Activated CD8-positive, alpha-beta memory T cell treated with anti-CD3 and anti-CD28 coated beads, Interleukin-2, amount 10 ng/mL, durations not matched to agents 7 days and 5 days (primary cell): ENCODE measurements at places on chromosomes 12 and 14. TPM values are rescaled to one million over a fixed set of nuclear protein-coding genes. Genes with fewer than 3 reads are reported as not detected.

The IL26 gene
- not detected for total RNA-seq

The PMCH gene
- total RNA-seq: 9.6 TPM

The NRL gene
- total RNA-seq: 2.6 TPM

The CCDC177 gene
- total RNA-seq: not detected

The MYH7 gene
- 0.16 TPM for total RNA-seq

The GDF3 gene
- total RNA-seq: not detected

The TEAD4 gene
- total RNA-seq: 1.6 TPM

The SLC8A3 gene
- not detected for total RNA-seq

The UNC79 gene
- not detected for total RNA-seq

The FOXN4 gene
- not detected for total RNA-seq

The SELPLG gene
- total RNA-seq: 148 TPM

The CD27 gene
- total RNA-seq: 44.9 TPM

DNA sequence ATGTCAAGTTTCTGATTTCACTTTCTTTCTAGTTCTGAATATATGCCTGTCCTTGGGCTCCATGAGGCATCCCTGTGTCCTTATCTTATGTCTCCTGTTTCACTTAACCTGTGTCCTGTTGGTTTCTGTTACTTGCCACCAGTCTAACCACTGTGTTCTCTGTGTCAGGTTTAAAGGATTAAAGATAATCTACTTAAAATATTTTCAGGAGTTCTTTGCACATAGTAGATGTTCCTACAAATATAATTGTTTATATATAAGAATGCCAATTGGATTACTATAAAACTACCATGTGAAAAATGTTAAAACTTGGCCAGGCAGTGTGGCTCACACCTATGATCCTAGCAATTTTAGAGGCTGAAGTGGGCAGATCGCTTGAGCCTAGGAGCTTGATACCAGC is 406.4 kb downstream of the CCER1 start:
- no peaks in the 10 kb centered on the region for H3K36me3 ChIP-seq
- DNase-seq: no peak
- H3K4me1 ChIP-seq: no peaks in the 10 kb centered on the region
- no peaks in the 10 kb centered on the region for H3K27me3 ChIP-seq
- no peak overlapping the region for H3K27ac ChIP-seq
- H3K4me3 ChIP-seq: no peak overlapping the region

GRCh38 chr12:46164186-46164761 is 104.6 kb downstream of the SLC38A1 start:
- peaks cover 2% of the 10 kb centered on the region for H3K36me3 ChIP-seq
- no peaks in the 10 kb centered on the region for H3K4me1 ChIP-seq
- no peak for DNase-seq
- no peaks in the 10 kb centered on the region for H3K27me3 ChIP-seq
- H3K4me3 ChIP-seq: no peak overlapping the region

DNA sequence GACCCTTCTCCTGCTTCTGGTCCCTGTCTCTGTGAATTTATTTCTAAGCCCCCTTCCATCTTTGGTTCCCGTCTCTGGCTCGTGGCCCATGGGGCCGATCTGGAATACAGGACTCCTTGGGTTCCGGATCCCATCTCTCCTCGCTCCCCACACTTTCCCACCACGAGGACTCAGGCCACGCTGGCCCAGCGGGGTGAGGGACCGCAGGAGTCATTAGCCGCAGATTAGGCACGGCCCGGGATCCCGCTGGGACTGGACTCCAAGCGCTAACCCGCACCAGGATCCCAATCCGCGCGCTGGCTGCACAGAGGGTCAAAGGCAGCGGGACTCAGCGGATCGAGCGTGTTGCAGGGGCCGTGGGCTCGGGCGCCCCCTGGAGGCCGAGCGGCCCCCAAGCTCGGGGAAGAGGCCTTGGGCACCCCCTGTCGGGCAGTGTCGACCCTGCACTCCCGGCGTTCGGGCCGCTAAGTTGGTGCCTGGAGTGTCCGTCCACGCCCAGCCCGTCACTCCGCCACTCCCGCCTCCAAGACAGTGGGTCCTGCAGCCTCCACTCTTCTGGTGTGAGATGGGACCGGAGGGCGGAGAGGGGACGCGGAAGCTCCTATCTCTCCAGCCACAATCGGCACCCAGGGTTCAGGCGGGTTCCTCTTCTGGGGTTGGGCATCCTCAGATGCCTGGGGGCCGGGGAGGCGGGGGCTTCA is 9.5 kb downstream of the SHMT2 start:
- peaks cover 52% of the 10 kb centered on the region for H3K27me3 ChIP-seq
- peak overlapping the region; percentile 79 for H3K27ac ChIP-seq
- peaks cover 7% of the 10 kb centered on the region for H3K36me3 ChIP-seq
- H3K4me1 ChIP-seq: peaks cover 50% of the 10 kb centered on the region
- DNase-seq: peak; percentile 92

GRCh38 chr14:78399316-78399889 is 229.2 kb downstream of the NRXN3 start:
- no peaks in the 10 kb centered on the region for H3K27me3 ChIP-seq
- no peak overlapping the region for H3K27ac ChIP-seq
- no peaks in the 10 kb centered on the region for H3K36me3 ChIP-seq
- DNase-seq: no peak
- no peak overlapping the region for H3K4me3 ChIP-seq

DNA sequence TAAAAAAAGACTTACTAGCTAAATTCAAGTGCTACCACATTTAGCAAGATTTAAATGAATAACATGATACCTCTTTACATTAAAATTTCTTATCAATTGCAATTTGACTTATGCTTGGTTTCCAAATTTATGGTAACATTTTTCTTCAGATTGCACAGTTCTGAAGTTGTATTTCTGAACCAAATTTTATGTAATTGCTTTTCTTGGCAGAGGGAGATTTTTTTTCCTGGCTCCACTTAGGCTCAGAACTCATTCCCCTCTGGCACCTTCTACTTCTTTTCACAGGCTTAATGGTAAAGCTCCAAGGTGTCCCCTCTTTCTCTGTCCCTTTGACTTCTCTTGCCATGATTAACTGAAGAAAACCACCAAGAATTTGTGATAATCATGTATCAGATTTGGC is 99.8 kb upstream of the TMTC1 start:
- H3K4me1 ChIP-seq: no peaks in the 10 kb centered on the region
- H3K4me3 ChIP-seq: no peak overlapping the region
- H3K36me3 ChIP-seq: no peaks in the 10 kb centered on the region
- H3K27ac ChIP-seq: no peak overlapping the region

GRCh38 chr12:108629824-108630476 is 3.7 kb downstream of the SELPLG start:
- peak; percentile 85 for DNase-seq
- H3K36me3 ChIP-seq: peaks cover 62% of the 10 kb centered on the region
- peak overlapping the region; percentile 100 for H3K4me3 ChIP-seq
- H3K27ac ChIP-seq: peak overlapping the region; percentile 100

DNA sequence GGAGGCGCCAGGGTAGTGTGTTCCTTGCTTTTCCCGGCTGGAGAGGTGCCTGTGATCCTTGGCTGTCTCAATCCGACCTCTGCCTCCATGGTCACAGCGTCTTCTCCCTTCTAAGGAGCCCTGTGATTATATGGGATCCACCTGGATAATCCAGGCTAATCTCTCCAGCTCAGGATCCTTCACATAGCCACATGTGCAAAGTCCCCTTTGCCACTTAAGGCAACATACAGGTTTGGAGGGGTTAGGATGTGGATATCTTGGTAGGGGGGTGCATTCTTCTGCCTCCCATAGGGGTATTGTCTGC is 1.2 kb upstream of the HVCN1 start:
- peak overlapping the region; percentile 94 for H3K27ac ChIP-seq
- no peaks in the 10 kb centered on the region for H3K27me3 ChIP-seq
- peaks cover 34% of the 10 kb centered on the region for H3K4me1 ChIP-seq
- no peak for DNase-seq
- H3K36me3 ChIP-seq: peaks cover 9% of the 10 kb centered on the region

- no peaks in the 10 kb centered on the region for H3K4me1 ChIP-seq
- no peak overlapping the region for H3K27ac ChIP-seq
- no peak for DNase-seq
- H3K36me3 ChIP-seq: peaks cover 12% of the 10 kb centered on the region
Observed at GRCh38 chr12:44775901-44776300, 100.2 kb downstream of the NELL2 start.

- no peaks in the 10 kb centered on the region for H3K27me3 ChIP-seq
- no peaks in the 10 kb centered on the region for H3K36me3 ChIP-seq
- H3K27ac ChIP-seq: no peak overlapping the region
- H3K4me1 ChIP-seq: no peaks in the 10 kb centered on the region
- no peak overlapping the region for H3K4me3 ChIP-seq
Observed at GRCh38 chr12:58202933-58203718, 261.8 kb downstream of the ATP23 start.

GRCh38 chr12:117121441-117121840 is 22.2 kb upstream of the TESC start:
- H3K27me3 ChIP-seq: no peaks in the 10 kb centered on the region
- no peak overlapping the region for H3K4me3 ChIP-seq
- no peaks in the 10 kb centered on the region for H3K36me3 ChIP-seq

- H3K4me3 ChIP-seq: no peak overlapping the region
- no peak overlapping the region for H3K27ac ChIP-seq
- peaks cover 80% of the 10 kb centered on the region for H3K27me3 ChIP-seq
Observed at GRCh38 chr14:99795046-99795445, 1.8 kb downstream of the EML1 start.

DNA sequence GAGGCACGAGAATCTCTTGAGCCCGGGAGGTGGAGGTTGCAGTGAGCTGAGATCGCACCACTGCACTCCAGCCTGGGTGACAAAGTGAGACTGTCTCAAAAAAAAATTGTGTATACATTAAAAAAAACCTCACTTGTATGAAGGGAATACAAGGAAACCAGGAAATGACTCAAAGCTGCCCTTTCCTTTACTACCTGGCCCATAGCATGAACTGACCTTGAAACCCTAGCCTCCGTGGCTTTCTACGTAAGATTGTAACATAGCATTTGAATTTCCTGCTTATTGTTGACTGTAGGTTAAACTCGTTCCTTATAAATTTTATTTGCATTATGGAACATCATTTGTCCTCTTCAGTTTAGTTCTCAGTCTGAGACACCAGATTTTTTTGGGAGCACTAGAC is 9.1 kb upstream of the DDX47 start:
- H3K36me3 ChIP-seq: no peaks in the 10 kb centered on the region
- no peak overlapping the region for H3K4me3 ChIP-seq
- peaks cover 58% of the 10 kb centered on the region for H3K4me1 ChIP-seq
- DNase-seq: no peak
- H3K27ac ChIP-seq: peak overlapping the region; percentile 35
- H3K27me3 ChIP-seq: no peaks in the 10 kb centered on the region

DNA sequence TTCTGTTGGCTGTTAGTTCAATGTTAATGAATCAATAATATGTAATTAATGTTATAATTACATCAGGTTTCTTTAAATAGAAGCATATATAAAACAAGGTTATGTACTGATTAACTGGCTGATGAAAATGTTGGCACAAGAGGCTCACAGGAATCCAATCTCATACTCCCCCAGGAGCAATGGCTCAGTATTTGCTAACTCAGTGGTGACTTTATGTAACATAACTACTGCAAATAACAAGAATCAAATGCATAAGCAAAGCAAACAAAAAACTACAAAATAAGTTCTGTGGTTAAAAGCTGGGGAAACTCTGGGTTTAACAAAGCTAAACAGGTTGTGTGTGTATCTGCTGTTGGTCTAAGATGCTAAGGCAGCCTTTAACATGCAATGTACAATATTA is 27.7 kb upstream of the BBS10 start:
- peaks cover 46% of the 10 kb centered on the region for H3K36me3 ChIP-seq
- H3K4me1 ChIP-seq: peaks cover 6% of the 10 kb centered on the region
- no peak for DNase-seq
- no peak overlapping the region for H3K27ac ChIP-seq
- H3K4me3 ChIP-seq: no peak overlapping the region
- no peaks in the 10 kb centered on the region for H3K27me3 ChIP-seq

GRCh38 chr12:17992002-17992656 is 97.9 kb downstream of the RERGL start:
- no peak overlapping the region for H3K27ac ChIP-seq
- no peaks in the 10 kb centered on the region for H3K27me3 ChIP-seq
- H3K36me3 ChIP-seq: no peaks in the 10 kb centered on the region
- no peak overlapping the region for H3K4me3 ChIP-seq

- H3K36me3 ChIP-seq: peaks cover 36% of the 10 kb centered on the region
- H3K4me1 ChIP-seq: peaks cover 23% of the 10 kb centered on the region
- no peak for DNase-seq
Observed at GRCh38 chr14:71415404-71415690, 508.1 kb downstream of the PCNX1 start.

DNA sequence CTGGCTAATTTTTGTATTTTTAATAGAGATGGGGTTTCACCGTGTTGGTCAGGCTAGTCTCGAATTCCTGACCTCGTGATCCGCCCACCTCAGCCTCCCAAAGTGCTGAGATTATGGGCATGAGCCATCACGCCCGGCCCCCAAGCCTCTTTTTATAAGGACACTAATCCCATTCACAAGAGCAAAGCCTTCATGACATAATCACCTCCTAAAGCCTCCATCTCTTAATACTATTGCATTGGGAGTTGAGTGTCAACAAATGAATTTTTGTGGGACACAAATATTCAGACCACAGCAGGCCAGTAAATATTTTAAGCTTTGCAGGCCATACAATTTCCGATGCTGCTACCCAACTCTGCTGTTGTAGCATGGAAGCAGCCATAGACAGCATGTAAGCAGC is 10.9 kb downstream of the RNF212B start:
- peaks cover 35% of the 10 kb centered on the region for H3K27me3 ChIP-seq
- no peak overlapping the region for H3K27ac ChIP-seq
- no peaks in the 10 kb centered on the region for H3K4me1 ChIP-seq
- no peaks in the 10 kb centered on the region for H3K36me3 ChIP-seq

DNA sequence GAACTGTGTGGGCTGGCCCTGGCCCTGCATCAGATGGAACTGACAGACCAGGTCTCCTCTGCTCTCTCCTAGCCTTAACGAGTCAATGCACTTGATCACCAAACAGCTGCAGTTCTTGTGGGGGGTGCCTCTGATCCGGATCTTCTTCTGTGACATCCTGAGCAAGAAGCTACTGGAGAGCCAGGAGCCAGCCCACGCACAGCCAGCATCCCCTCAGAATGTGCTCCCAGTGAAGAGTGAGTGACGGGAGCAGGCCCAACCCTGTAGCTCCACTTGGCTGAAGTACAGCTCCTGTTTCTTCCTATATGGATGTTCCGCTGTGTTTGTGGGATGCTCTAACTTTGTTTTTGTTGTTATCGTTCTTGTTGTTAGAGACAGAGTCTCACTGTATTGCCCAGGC is 23.9 kb downstream of the UBE3B start:
- peaks cover 26% of the 10 kb centered on the region for H3K36me3 ChIP-seq
- no peak for DNase-seq
- peaks cover 8% of the 10 kb centered on the region for H3K4me1 ChIP-seq

- H3K4me3 ChIP-seq: no peak overlapping the region
- no peak for DNase-seq
- H3K27me3 ChIP-seq: peaks cover 27% of the 10 kb centered on the region
- H3K27ac ChIP-seq: no peak overlapping the region
- H3K4me1 ChIP-seq: no peaks in the 10 kb centered on the region
Observed at GRCh38 chr12:55610598-55610997, 26.1 kb upstream of the OR10P1 start.

DNA sequence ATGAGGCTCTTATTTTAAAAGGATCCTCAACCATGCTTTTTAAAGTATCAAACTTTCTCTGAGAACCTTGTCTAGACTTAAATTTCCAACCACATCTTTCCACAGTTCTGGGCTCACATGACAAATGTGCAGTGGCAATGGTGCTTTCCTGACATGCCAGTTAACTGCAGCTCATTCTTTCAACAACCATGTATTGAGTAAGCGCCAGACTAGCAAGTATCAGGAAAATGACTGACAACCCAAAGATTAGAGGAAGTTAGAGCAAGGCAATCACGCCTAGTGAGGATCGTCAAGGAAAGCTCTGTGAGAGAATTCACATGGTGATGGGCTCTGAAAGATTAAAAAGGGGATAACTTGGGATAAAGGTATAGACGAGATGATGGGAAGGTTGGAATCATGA is 35.8 kb downstream of the FLVCR2 start:
- no peaks in the 10 kb centered on the region for H3K4me1 ChIP-seq
- DNase-seq: no peak
- H3K36me3 ChIP-seq: peaks cover 5% of the 10 kb centered on the region
- H3K27ac ChIP-seq: no peak overlapping the region
- no peaks in the 10 kb centered on the region for H3K27me3 ChIP-seq
- no peak overlapping the region for H3K4me3 ChIP-seq
